GM12878 (cell line): ENCODE measurements at places on chromosomes 12 and 14.
A peak's percentile ranks its signal among the peaks of the same experiment; 100 is the strongest.

DNA sequence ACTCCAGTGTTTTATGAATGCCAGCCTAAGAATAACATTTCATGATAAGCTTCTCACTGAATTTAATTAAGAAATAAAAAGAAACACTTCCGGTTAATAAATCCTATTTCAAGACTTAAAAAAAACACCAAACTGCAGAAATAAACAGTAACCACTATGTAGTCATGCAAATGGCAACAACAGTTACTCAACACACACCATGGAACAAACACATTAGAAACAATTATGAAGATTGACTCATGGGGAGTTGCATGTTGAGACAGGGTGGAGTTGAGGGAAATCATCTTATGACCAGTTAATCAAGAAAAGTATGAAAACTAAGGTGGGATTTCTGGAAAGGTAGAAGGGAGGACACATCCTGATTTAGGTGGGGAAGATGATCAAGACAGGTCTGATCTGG lies 52.7 kb downstream of the PLBD1 start:
- no peak for DNase-seq

GRCh38 chr12:107320033-107320928 lies 226.9 kb upstream of the CRY1 start:
- DNase-seq: no peak

DNA sequence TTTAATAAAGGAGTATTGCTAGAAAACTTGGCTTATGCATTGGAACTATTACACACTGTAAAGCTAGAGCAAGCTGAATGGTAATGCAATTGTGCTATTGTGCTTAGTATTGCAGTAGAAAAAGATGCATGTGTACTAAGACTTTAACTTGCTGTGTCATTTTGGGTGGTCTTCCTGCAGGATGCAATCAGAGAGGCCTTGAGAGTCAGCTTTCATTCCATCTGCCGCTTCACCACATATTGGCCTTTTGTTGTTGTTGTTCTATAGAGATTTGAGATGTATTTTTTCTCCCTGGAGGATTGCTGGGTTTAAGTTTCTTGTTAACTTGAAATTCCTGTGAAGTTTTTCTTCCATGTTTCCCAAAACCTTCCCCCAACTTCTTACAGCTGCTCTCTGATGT lies 449.7 kb downstream of the TMTC2 start:
- DNase-seq: no peak

- no peak for DNase-seq
These were observed 29.7 kb upstream of the SFSWAP start for GRCh38 chr12:131681257-131681620.

GRCh38 chr14:88454886-88455285 lies 69.4 kb downstream of the SPATA7 start:
- no peak for DNase-seq

DNA sequence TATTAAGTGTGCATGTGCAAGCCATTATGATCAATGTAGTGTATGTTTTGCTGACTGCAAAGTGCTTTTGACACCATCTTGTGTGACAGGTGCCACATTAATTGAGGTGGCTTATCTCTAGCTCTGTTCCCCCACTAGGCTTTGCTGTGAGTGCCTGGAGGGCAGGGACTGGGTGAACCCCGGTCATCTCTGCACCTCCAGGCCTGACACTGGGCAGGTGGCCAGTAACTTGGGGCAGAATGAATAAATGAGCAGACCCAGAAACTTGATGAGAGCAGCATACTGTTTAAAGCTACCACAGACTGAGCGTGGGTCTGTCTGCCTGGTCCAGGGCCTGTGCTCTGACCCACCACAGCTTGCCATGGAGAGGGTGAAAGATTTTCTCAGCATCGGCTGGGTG lies 151.6 kb downstream of the CALM1 start:
- DNase-seq: no peak

- no peak for DNase-seq
These were observed 797.1 kb downstream of the NRXN3 start for GRCh38 chr14:78967111-78967809.

GRCh38 chr14:34180434-34180833 lies 229.6 kb upstream of the EGLN3 start:
- DNase-seq: no peak

DNA sequence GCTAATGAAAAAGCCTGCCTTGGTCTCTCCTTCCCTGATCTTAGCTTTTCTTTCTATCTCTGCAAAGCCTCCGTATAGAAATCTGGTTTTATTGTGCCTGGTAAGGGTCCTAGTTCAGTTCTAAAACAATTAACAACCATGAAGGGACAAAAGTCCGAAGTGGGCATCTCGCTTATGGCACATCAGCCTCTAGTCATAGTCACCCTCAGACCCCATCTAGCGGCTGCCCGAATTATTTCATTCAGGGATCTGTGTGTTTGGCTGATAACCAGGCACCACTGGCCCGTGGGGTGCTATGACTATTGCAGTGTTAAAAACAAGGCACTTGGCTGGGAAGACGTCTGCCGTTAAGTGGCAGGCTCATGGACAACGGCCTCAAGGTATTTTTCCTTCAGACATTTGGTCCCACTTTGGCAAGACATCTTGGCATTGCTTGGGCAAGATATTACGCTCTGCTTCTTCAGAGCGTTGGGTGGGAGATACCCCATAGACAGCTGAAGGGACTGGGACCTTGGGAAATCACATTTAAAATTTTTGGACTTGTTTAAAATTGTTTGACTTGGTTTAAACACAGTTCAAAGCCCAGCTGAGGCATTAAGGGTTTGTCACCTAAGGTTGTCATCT lies 87.1 kb downstream of the SINHCAF start:
- peak; percentile 23 for DNase-seq

DNA sequence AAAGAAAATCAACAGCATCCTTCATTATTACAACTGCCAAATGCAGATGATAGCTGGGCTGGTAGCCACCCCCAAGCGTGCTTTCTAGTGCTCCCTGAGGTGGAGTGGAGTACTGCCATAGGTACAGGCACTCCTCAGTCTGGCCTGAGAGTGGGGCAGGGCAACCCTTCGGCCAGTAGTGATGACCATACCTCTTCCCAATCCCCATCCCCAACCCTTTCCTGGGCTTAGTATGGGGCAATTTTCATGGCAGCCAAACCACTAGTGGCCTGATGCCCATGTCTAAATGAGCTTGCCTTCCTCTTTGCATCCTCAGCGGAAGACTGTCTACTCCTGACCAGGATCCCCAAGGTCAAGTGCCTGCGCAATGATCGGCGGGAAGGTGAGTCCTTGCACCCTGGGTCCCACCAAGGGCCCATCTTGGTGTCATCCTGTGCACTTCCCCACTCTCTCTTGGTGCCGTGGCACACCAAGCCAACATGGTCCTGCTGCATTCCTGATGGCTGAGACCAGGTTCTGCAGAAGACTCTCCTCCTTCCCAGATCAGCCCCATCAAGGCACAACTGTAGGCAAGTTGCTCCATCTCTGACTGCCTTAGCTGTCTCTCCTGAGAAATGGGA lies 65.8 kb downstream of the GALNT16 start:
- no peak for DNase-seq

- DNase-seq: no peak
These were observed 335.7 kb downstream of the BMP4 start for GRCh38 chr14:53620890-53621289.

- no peak for DNase-seq
These were observed 43.3 kb downstream of the GIT2 start for GRCh38 chr12:109952873-109953272.

- no peak for DNase-seq
These were observed 57.6 kb upstream of the GALNT9 start for GRCh38 chr12:132386926-132387497.

GRCh38 chr12:70032076-70032475 lies 207.0 kb downstream of the MYRFL start:
- DNase-seq: no peak
